ENCODE measurements at places on chromosomes 16 and 17.

DNA sequence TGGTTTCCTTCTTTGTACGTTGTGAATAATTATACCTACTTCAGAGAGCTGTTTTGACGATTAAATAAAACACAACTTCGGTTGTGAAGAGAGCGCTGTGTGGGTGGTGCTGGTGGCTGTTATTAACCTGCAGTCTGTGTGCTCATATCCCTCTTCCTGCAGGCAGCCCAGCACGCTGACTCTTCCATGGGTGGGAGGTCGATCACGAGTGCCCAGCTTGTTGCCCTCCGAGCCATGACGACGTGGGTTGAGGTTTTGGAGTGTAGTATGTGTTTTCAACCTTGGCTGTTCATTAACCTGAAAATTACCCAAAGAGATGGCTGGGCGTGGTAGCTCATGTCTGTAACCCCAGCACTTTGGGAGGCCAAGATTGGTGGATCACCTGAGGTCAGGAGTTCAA lies 11.3 kb upstream of the GCSH start:
- DNase-seq = no peak

- no peak for DNase-seq
Observed at GRCh38 chr16:66972983-66973382, 11.9 kb downstream of the CES3 start.

DNA sequence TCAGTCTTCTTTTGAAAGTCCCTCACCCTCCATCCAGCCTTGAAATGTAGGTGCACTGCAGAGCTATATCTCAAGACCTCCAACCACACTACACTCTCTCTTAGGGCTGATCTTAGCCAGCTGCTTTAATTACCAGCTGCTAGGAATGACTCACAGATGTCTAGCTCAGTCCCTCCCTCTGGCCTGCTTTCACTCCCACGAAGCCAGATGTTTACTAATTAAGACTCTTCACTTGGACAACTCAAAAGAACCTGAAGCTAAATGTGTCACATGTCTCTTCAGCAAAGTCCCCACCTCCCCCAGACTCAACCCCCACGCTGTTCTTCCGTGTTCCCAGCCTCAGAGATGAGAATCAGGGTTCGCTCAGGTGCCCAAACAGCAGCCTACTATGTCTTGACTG lies 2.6 kb downstream of the GTF3C1 start:
- peak; percentile 6 for DNase-seq

- peak; percentile 43 for DNase-seq
Observed at GRCh38 chr17:78329263-78330059, 30.4 kb downstream of the SOCS3 start.

GRCh38 chr17:28615260-28615940 lies 1.4 kb upstream of the RSKR start:
- DNase-seq = no peak

DNA sequence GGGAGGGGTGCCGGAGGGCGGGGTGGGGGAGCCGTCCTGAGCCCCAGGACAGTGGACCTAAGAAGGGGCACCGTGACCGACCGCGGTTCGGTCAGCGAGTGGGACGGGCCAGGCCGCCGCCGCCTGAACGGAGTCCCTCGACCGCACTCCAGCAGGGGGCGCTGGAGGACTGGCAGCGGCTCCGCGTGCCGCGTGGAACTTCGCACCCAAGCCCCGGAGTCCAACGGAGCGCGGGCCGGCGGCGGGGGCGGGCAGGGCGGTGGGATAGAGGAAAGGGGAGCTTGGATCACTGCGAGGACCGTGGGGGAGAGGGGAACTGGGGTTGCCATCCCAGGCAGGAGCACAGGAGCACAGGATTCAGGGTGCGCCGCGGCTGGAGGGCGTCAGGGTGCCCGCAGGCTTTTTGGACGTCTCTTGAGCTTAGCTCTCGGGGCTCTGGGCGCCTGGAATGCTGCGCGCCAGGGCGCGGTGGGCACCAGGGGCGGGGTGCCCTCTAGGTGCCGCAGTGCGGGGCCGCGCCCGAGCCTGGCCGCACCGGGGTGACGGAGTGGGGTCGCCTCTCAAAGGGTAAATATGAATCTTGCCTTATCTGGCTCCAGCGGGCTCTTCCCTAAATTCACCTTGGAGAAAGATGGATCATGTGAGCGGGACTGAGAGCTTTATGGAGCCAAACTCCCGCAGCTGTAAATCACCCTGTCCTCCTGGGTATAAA lies 379 bp upstream of the OTOP2 start:
- peak; percentile 84 for DNase-seq

DNA sequence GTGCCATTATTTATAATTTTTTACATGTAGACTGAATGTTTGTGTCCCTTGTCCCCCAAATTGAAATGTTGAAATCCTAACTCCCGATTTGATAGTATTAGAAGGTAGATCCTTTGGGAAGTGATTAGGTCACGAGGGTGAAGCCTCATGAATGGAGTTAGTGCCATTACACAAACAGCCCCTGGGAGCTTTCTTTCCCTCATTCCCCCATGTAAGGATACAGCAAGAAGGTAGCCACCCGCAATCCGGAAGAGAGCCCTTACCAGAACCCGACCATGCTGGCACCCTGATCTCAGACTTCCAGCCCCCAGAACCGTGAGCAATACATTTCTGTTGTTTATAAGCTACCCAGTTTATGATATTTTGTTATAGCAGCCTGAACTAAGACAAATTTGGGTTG lies 143.2 kb downstream of the NPIPB5 start:
- DNase-seq = no peak

DNA sequence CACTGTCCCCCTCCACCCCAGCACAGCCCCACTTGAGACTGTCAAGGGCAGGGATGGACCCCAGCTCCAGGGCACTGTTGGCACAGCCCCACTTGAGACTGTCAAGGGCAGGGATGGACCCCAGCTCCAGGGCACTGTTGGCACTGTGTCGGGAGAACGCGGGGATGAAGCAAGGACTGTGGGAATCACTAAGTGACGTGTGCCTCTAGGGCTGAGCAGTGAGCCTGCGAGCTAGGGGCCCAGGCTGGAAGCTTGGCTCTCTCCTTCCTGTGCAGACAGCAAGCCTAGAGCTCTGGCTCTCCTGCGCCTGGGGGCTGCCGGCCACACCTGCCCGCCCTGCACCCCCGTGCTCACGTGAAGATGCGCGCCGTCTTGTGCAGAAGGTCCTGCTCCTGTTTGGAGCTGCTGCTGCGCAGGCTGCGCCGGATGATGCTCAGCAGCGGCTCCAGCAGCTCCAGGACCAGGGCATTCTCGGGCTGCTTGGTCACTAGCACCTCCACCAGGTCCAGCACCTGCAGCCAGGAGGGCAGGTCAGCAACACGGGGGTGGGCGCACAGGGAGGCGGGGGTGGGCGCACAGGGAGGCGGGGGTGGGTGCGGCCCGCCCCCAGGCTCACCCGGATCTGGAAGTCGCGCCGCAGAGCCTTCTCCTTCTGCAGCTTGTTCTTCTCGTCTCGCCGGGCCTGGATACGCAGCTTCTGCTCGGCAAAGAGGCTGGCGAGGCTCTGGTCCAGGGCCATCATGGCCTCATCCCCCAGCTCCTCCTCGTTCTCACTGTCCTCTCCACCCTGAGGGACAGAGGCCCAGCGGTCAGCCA lies 10.8 kb downstream of the MYBBP1A start:
- DNase-seq = no peak

DNA sequence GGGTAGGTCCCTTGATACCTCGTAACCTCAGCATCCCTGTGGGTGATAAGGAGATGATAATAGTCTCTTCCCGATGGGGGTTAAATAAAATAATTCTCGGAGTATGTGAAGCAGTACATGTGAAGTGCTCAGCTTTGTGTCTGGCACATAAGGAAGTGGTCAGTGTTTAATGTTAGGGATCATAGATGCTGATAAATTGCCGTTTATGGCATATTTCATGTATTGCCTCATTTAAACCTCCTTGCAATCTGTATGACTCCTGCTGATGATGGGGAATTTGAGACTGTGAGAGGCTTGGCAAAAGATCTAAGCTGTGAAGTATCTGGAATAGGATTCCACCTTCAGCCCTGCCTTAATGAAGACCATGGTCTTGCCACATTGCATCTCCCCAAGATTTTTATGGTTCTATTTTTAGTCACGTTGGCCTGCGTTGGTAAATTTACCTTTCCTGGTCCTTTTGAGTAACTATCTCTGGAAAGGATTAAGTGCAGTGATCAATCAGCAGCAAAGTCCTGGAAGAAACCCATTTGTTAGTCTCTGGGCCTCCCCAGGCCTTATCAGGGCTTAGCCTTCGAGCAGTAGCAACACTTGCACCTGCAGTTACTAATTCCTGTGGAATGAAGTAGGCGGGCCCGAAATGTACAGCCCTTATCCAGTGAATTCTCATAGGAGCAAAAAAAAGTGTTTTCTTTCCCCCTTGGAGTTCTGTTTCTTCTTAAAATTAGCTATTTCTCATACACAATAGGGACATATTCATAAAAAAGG lies 144.9 kb downstream of the WWOX start:
- DNase-seq = no peak

GRCh38 chr17:28841901-28842281 lies 699 bp downstream of the FAM222B start:
- DNase-seq = no peak

GRCh38 chr16:86508947-86509758 lies 1.2 kb upstream of the FOXF1 start:
- peak; percentile 35 for DNase-seq

GRCh38 chr16:82016263-82016662 lies 5.0 kb upstream of the SDR42E1 start:
- DNase-seq = no peak

GRCh38 chr17:4594931-4595684 lies 10.8 kb downstream of the SMTNL2 start:
- DNase-seq = peak; percentile 66

GRCh38 chr16:66133643-66134338 lies 232.7 kb upstream of the CDH5 start:
- DNase-seq = no peak

GRCh38 chr16:15509593-15510535 lies 75.5 kb downstream of the BMERB1 start:
- DNase-seq = no peak

GRCh38 chr17:78368854-78369495 lies 9.1 kb upstream of the SOCS3 start:
- DNase-seq = no peak

- no peak for DNase-seq
Observed at GRCh38 chr17:70266394-70266793, 97.1 kb downstream of the KCNJ2 start.

- DNase-seq = no peak
Observed at GRCh38 chr17:921161-921560, 58.4 kb downstream of the NXN start.

GRCh38 chr16:23608194-23608593 lies 12.1 kb upstream of the NDUFAB1 start:
- DNase-seq = no peak

DNA sequence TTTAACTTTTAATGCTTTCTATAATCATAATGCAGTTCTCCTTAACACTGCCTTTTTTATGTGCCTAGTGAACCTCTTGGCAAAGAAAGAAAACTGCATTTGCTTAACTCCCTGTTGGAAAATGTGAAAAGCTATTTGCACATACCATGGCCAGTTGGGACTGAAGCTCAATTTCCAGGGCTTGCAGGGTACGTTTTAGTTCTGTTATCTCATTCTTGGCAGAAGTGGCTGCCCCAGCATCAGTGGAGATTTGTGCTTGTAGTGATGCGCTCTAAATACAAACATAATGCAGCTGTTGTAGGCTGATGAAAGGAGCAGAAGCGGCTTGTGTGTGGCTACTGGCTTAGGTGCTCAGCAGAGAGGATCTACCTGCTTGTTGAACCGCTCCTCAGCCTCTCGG lies 3.7 kb downstream of the KRT24 start:
- DNase-seq = no peak

DNA sequence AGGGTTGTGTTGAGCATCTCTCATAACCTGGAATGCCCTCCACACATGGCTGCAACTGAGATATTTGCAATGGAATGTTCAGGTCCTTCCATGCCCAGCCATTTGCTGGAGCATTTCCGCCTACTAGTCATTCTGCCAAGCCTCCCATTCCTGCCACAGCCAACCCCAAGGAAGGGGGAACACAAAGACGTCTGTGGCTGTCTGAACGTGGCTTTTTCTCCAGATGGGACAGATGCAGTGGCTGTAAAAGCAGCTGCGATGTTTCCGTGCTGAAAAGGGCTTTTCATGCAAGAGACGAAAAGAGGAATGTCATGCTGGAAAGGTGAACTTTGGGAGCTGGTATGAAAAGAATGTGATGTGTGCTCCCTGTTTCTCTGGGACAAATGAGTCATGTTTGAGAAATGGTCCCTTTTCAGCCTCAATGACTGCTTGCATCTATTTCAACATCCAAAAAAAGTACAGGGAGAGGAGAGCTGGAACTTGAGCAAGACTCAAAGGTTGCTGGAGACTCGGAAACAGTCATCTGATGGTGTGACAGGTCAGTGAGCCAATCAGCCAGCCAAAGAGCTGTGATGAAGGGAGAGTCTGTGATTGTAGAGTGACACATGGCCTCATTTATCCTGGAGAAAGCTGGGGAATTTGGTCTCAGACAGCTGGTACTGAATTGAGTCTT lies 208.9 kb downstream of the SHISA9 start:
- no peak for DNase-seq

DNA sequence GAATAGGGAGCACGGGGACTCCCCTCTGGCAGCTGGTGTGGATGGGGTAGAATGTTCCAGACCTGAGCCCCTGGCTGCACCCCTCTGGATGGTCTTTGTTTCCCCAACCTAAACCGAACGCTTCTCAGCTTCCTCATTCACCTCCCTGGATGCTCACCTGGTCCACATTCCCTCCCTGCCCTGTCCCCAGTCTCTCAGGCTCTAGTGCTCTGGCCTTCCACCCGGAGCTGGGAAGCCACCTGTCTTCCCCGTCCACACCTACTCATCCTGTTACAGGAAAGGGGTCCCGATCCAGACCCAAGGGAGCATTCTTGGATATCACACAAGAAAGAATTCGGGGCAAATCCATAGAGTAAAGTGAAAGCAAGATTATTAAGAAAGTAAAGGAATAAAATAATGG lies 73.5 kb downstream of the CYLD start:
- DNase-seq = no peak

DNA sequence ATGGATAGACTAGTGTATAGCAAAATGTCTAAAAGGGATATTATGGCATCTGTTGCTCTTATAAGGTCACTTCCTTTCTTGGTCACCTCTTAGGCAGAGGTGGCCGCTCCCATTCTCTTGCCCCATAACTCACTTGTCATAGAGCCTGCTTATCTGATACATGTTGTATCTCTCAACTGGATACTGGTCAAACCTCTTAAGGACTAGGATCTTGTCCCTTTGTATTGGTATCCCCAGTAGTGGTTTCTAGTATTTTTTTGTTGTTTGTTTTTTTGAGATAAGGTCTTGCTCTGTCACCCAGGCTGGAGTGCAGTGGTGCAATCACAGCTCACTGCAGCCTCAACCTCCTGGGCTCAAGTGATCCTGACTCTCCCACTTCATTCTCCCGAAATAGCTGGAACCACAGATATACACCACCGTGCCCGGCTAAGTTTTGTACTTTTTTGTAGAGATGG lies 27.0 kb downstream of the ZSWIM7 start:
- DNase-seq = no peak

DNA sequence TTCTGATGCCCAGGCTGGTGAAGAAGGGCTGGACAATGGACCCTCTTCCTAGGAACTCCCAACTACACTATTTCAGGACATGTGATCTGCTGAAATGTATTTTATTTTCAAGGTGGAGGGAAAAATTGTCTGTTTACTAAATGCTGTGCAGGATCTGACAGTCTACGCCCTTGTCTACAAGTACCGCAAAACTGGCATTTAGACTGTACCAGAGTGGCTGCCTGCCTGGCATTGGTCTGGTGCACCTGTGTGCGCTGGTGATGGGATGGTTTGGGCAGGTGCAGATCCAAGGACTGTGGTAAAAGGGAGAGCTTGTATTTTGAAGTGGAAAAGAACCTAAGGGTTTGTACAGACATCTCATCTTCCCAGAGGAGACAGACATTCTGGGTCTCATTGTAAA lies 79.7 kb downstream of the AIPL1 start:
- no peak for DNase-seq

Data from stimulated activated CD4-positive, alpha-beta T cell treated with anti-CD3 and anti-CD28 coated beads, Interleukin-15, amount 100 ng/mL, for 24 hours (primary cell).